ENCODE measurements at places on chromosomes 3 and 15.

GRCh38 chr3:46447228-46447985 is 17.3 kb downstream of the LTF start:
- DNase-seq: no peak

- DNase-seq: no peak
These were observed 162.8 kb downstream of the PTPRG start for GRCh38 chr3:61724183-61724582.

- DNase-seq: no peak
These were observed 3.4 kb upstream of the MGLL start for GRCh38 chr3:127825756-127826155.

- no peak for DNase-seq
These were observed 46.2 kb downstream of the NOX5 start for GRCh38 chr15:69060744-69061143.

DNA sequence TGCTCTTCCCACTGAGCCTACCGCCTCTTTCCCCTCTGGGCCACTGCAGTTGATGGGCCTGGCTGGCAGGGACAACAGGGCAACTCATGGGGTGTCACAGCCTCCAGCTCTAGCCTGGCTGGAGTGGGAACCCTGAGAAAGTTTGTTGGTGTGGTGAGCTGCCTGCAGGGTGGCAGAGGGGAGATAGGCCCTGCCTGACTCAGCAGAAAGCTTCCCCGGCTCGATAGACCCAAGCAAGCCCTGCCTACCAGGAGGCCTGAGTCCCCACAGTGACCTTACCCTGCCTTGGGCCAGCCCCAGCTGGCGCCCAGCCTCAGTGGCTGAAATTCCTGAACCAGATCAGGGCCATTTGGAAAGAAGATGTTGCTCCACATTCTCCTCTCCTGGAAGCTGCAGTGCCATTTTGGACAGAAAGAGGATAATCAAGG is 29.4 kb downstream of the ABTB1 start:
- no peak for DNase-seq

- DNase-seq: no peak
These were observed 3.0 kb downstream of the ARHGAP31 start for GRCh38 chr3:119297169-119297568.

DNA sequence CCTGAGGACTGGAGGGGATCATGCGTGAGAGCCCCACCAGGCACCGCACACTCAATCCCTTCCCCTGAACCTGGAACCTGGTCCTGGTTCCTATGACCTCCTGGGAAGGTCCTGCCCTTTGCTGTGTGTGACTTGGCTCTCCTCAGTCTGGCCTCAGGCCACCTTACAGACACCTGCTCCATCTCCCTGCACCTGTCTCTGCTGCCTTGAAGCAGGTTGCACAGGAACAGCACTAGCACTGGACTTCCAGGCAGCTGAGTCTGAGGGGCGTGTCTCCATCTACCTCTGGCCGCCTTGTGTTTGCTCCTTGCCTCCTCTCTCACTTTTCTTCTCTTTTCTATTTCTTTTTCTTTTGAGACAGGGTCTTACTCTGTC is 15.4 kb downstream of the PSTPIP1 start:
- DNase-seq: no peak

DNA sequence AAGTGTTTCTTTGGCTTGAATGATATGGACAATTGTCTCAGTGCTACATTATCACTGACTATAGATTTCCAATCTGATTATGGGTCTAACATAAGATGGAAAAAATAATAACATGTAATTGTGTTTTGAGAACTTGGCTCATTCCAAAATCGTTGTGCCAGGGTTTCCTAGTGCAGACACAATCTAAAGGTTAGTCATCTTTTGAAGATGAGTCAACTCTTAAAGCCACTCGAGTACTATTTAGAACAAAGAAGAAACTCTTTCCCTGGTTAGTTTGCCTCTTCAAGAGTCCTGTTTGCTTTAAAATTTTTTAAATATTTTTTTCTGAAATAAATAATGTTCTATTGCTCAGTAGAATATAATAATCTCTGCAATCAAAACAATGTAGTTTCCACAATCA is 301.0 kb downstream of the CADM2 start:
- no peak for DNase-seq

DNA sequence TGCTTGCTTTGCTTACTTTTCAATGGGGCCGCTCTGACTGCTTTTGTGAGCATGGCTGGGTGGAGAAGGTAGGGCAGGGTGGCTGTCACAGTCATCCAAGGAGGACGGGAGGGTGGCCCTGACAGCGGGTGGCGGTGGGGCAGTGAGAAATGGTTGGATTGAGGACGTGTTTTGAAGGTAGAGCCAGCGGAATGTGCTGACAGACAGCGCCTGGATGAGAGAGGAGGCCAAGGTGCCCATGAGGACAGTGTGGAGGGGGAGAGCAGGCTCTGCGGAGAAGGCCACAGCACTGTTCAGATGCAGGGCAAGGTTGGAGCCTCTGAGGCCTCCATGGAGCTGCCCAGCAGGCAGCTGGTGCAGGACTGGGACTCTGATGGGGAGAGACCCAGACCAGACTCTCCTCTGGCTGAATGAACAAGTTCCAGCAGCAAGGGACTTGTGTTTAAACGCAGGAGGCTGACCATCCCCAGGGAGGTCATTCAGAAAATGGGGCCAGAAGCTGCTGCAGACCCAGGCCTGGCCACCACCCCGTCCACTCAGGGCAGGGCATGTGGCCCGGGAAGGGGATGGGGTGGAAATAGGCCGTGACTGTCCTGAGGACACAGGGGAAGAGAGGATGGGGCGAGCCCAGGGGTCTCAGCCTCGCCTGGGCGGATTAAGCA is 120.3 kb upstream of the PRR20G start:
- DNase-seq: no peak

- DNase-seq: no peak
These were observed 448.6 kb downstream of the ERC2 start for GRCh38 chr3:56019490-56020146.

- no peak for DNase-seq
These were observed 22.9 kb downstream of the LCTL start for GRCh38 chr15:66542896-66543295.

GRCh38 chr3:43417133-43417532 is 130.8 kb downstream of the SNRK start:
- DNase-seq: no peak
